Sigmoid colon (tissue), 7 donors: ENCODE measurements at places on chromosomes 2 and 18. TPM values are rescaled to one million over a fixed set of nuclear protein-coding genes. Genes with fewer than 3 reads are reported as not detected.

The KLHL30 gene
- 0.49 TPM for total RNA-seq

The ASPRV1 gene
- 1.4 TPM for total RNA-seq

The RFX8 gene
- not detected for total RNA-seq

The PHLPP1 gene
- total RNA-seq = 18.6 TPM

The ALK gene
- total RNA-seq = 1.1 TPM

The MYO3B gene
- not detected for total RNA-seq

The NR4A2 gene
- total RNA-seq = 2.6 TPM

The SERPINB12 gene
- not detected for total RNA-seq
